ENCODE measurements at places on chromosomes 11 and 22.
A peak's percentile ranks its signal among the peaks of the same experiment; 100 is the strongest.

- no peak for DNase-seq
These were observed 6.6 kb downstream of the SNX19 start for GRCh38 chr11:130909650-130910049.

DNA sequence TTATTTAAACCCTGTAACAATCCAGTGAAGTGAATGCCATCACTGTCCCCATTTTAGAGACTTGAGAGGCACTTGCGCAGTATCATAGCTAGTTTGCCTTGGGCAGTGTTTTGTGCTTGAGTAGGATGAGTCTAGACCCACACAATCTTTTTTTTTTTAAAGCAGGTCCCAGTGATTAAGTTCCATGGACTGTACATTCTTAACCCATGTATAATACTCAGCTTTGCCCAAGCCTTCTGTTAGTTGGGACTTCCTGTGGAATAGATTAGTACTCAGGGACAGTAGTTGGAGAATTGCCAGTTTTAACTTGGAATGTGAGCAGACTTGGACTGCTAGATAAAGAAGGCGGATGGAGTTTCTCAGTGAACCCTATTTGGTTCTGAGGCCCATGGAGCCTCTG, 108.6 kb upstream of the RASSF10 start:
- DNase-seq: no peak

GRCh38 chr11:36825251-36825650, 227.2 kb upstream of the RAG2 start:
- no peak for DNase-seq

DNA sequence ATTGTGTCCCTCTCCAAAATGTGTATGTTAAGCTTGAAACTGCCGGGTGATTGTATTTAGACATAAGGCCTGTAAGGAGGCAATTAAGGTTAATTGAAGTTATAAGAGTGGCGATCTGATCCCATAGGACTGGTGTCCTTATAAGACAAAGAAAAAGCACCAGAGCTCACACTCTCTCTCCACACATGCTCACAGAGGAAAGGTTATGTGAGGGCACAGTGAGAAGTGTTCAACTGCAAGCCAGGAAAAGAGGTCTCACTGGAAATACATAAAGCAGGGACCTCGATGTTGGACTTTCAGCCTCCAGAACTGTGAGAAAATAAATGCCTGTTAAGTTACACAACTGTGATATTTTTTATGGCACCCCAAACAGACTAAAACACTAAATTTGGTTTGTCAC, 1233.8 kb upstream of the CNTN5 start:
- no peak for DNase-seq

DNA sequence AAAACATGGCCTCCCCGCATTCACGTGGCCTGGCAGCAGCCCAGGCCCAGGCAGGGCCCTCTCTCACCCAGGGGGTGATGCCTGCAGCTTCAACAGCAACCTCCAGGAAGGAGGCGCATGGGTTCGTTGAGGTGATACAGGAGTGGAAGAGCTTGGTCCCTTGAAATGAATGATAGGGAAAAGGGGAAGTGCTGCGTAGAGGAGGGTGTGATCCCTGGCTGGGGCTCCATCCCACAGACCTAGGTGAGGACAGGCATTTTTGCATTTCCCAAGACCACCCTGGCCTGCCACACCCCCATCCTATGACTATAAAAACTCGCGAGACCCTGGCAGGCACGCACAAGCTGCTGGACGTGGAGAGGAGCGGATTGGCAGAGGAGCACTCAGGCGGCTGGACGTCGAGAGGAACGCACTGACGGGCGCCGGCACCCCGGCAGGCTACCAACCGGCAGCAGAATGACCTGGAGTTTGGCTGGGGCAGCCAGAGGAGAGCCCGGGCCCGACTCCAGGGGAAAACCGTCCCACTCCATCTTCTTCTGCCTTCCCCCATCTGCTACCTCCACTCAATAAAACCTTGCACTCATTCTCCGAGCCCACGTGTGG, 32.6 kb downstream of the RTN4R start:
- no peak for DNase-seq

GRCh38 chr11:128925250-128925600, 17.4 kb downstream of the TP53AIP1 start:
- DNase-seq: no peak

DNA sequence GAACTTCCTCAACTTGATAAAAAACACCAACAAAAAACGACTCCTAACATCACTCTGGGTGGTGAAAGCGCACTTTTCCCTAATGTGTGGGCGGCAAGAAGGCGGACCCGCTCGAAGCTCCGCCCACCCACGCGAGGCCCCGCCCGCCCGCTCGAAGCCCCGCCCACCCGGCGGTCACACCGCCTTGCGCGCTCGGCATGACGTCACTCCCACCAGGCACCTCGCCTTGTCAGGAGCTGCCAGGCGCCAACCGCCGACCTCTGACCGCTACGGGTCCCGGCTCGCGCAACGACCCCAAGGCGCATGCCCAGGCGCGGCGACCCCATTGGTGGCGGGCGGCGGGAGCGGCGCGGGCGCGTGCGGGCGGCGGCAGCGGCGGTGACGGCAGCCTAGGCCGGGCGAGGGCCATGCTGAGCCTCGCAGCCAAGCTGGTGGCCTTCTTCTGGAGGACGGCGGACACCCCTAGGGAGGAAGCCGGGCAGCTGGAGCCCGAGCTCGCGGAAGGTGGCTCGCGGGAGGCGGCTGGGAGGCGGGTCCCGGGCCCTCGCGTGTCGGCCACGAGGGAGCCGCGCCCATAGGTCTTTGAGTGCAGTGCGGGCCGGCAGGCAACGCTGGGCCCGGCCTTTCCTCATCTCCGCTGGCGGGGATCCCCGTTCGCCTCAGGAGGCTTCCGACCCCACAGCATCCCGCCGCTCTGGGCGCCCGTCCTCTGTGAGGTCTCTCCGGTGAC, at the start of gene MOV10L1:
TSS of gene MOV10L1 (plus strand) at position 325 of the 730 bp plus-strand sequence. CDS start at position 408, 83 bp downstream.
- DNase-seq: no peak

- peak; percentile 91 for DNase-seq
These were observed 2.8 kb upstream of the CABP7 start for GRCh38 chr22:29716814-29717545.

DNA sequence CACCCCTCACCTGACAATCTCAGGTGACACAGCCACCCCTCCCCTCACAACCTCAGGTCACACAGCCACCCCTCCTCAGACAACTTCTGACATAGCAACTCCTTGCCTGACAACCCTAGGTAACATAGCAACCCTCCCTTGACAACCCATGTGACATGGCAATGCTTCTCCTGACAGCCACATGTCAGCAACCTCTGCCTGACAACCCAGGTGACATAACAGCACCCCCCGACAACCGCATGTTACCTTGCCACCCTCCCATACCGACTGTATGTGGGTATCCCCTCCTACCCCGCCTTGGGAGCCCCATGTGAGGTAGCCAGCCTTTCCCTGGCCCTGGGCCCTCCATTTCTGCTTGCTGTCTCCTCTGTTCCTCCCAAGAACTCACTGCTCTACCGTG, 77.7 kb upstream of the B3GAT1 start:
- DNase-seq: no peak

GRCh38 chr11:117953024-117953671, 23.9 kb upstream of the TMPRSS13 start:
- DNase-seq: no peak

DNA sequence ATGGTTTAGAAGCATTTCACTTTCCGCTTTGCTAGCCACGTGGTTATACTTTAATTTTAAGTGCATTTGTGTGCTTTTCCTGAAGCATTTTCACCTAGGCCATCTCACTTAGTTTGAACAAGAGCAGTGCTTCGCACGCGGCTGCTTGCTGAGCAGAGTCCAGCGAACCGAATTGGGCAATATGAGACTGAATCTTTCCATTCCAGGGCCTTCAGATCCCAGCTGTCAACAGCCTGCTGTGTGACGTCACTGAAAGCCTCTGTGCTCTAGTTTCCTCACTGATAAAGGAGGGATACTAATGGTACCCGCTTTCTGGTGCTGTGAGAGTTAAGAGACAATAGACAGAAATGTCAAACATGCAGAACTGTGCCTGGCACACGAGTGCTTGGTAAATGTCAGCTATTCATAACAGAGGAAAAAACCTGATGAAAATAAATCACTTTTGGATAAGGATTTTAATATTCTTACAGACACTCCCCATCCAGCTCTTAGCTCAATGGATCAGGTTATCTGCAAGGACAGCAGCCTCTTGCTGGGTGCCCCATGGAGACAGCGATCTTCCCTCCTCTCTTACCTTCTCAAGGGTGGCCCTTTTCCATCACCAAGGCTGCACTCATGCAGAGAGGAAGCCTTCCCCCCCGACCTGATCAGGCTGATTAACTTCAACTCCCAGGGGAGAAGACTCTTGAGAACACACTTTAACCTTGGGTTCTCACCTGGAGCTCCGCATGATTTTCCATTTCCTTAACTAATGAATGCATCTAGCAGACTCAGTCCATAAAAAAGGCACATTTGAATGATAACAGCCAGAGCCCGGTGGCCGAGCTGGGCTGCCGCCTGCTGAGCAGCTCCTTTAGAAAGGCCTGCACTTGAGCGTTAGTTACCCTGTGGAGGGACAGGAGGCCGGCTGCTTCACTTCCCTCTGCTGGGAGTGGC, 3.5 kb upstream of the GLB1L3 start:
- DNase-seq: no peak

DNA sequence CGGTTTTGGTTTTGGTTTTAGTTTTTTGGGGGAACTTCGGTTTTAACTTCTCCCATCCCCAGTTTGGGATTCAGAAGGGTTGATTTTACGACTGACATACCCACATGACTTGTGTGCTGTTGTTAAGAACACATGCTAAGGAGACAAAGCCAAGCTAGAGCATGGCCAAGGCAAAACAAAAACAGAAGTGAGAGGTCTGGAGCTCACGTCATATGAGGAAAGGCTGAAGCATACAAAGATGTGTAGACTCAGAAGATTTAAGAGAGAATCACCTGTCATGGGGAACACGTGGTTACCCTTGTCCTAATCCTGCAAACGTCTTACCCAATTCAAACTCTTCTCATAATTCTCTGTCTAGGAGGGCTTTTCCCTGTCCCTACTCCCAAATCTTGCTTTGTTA, 465.0 kb downstream of the FAM181B start:
- no peak for DNase-seq

DNA sequence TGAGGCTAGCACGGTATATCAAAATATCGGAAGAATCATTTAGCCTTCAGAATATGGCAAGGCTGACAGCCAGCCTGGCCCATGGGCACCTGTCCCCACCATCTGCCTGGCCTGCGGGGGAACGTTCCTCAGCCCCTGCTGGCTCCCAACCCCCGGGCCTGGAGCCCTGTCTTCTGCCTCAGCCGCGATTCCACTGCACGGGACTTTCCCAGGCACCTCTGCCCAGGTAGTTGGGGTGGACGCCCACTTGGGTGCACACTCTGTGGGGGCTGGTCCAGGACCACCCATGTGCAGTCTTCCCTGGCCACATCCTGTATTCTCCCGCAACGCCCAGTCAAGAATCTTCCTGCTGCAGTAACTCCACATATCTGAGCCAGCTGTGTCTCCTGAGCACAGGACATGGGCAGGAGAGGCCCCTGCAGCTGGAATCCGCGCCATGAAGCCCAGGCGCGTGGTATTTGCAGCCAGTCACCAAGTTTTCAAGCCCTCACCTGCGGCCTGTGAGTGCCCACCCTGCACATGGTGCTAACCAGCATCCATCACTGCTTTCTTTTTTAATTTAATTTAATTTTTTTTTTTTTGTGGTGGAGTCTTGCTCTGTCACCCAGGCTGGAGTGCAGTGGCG, 77.9 kb downstream of the KCNQ1 start:
- peak; percentile 1 for DNase-seq

GRCh38 chr11:107018219-107018901, at the start of gene GUCY1A2:
Gene GUCY1A2, minus strand, starts transcription at chr11:107018476. Its CDS starts 421 bp downstream, at chr11:107018055.
- peak; percentile 26 for DNase-seq

GRCh38 chr22:49976439-49977175, 16.0 kb downstream of the PIM3 start:
- no peak for DNase-seq

DNA sequence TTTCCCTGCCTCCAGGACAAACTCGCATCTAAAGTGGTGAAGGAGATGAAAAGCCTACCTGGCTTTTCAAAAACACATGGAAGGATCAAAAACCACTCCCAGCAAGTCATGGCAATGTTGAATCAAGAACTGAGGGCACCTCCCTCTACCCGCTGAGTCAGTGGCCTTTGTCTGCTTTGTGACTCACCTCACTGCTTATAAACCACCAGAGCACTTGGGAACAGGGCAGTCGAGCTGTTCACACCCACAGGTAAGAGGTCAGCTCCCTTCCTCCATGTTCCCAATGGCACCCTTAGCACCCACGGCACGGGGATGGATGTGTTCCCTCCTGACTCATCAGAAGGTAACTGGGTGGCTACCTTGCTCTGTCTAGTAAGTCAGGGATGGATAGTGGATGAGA, 21.7 kb downstream of the TENM4 start:
- DNase-seq: no peak

- no peak for DNase-seq
These were observed 520.0 kb upstream of the LUZP2 start for GRCh38 chr11:23976841-23977271.

Measured in endothelial cell (in vitro differentiated cells).